ENCODE measurements at places on chromosomes 3 and 15.

GRCh38 chr3:15330031-15330596 lies 2.3 kb downstream of the SH3BP5 start:
- no peak for DNase-seq

- no peak for DNase-seq
Measured at GRCh38 chr3:196987022-196987421, 18.4 kb upstream of the PIGZ start.

DNA sequence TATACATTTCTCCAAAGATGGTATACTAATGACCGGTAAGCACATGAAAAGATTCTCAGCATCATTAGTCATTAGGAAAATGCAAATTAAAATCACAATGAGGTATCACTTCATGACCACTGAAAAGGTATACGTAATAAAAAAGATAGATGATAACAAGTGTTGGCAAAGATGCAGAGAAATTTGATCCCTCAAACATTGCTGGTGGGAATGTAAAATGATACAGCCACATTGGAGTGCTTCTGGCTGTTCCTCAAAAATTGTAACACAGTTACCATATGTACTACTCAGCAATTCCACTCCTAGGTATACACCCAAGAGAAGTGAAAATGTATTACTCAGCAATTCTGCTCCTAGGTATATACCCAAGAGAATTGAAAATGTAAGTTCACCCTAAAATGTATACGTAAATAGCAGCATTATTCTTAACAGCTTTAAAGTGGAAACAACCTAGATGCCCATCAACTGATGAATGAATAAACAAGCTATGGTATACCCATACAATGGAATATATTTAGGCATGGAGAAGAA lies 25.0 kb upstream of the KY start:
- no peak for DNase-seq

DNA sequence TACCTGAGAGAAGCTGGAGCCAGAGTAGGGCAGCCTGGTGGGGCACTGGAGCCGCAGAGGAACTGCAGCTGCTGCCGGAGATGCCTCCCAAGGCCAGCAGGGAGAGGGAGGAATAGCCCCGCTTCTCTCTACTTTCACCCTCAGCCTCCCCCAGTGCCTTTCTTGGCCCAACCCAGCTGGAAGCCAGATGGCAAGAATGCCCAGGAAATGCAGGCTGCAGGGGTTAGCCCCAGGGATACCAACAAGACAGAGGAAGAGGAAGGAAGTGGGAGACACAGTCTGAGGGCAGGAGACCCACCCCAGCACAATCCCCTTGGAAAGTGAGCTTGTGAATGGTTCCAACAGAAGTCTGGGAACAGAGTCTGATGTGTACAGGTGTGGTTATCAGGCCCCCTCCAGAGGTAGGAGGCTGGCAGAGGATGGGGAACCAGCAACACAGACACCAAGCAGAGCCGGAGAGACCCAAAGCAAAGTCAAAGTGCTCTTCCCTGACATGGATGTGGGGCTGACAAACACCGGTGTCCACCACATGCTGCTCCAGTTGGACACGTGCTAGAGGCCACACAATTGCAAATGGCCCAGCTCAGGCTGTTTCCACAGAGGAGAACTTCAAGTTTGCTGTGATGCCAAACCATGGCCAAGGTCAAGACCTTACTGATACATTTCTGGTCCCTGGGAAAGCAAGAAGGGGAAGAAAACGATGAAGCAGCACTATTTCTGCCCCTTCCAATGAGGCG lies 418.8 kb upstream of the PROK2 start:
- no peak for DNase-seq

DNA sequence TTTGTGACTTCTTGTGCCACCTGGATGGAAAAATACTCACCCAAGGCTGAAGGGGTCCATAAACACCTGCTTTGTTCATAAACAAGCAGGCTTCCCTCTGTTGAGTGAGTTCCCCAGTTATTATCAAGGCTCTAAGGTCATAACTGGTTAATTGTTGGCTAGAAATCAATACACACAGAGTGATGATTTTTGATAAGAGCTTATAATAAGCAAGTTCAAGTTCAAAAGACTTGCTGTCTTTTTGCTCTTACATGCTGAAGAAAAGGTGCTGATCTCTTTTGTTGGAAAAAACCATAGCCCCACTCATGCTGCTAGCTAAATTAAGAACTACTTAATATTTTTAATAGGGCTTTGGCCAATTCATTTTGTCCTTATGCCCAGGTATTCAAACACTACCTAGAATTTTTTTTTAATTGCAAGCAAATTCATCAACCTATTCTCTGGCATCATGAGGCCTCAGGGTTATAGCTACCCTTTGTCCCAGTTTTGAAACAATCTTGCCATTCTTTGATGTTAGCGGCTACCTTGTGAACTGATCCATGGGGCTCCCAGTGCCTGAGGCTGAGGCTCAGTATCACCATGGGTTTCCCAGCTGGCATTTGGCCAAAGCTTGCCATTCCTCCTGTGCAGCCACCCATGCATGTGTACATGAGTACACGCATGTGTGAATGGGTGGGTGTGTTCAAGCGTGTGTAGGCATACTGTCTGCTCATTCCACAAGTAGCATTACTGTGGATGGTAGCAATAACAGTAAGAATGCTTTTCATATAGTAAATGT lies 127.6 kb upstream of the LPP start:
- DNase-seq = no peak

- no peak for DNase-seq
Measured at GRCh38 chr3:53286727-53287126, 30.9 kb upstream of the TKT start.

DNA sequence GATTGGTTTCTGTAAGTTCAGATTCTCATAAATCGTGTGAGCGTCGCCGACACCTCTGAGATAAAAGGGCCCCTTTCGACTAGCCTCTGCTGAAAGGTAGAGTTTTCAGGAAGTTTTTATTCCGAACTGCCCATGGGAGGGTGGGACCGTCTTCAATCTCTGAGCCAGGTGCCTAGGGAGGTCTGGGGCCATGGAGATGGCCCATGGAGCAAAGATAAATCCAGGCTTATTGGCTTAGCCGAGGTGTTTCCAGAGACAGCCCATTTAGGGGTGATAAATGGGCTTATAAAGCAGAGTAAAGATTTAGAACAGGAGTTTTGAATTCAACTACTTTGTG lies 442 bp downstream of the QTRT2 start:
- peak; percentile 2 for DNase-seq

DNA sequence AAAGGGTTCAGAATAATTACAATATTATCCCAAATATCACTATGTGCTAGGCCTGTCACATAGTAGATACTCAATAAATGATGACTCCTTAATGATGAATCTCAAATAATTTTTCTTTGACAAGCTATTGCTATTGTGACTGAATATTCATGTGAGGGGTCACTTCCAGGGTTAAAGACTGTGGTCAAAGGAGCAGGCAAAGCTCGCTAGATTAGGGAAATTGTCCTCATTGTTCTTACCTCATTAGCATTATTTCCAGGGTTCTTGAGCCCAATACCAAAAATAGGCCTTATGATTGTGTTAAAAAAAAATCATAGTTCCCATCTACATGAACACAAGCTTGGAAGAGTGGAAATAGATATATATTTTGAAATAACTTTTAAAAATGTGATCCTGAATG lies 252.2 kb downstream of the GAP43 start:
- DNase-seq = no peak

DNA sequence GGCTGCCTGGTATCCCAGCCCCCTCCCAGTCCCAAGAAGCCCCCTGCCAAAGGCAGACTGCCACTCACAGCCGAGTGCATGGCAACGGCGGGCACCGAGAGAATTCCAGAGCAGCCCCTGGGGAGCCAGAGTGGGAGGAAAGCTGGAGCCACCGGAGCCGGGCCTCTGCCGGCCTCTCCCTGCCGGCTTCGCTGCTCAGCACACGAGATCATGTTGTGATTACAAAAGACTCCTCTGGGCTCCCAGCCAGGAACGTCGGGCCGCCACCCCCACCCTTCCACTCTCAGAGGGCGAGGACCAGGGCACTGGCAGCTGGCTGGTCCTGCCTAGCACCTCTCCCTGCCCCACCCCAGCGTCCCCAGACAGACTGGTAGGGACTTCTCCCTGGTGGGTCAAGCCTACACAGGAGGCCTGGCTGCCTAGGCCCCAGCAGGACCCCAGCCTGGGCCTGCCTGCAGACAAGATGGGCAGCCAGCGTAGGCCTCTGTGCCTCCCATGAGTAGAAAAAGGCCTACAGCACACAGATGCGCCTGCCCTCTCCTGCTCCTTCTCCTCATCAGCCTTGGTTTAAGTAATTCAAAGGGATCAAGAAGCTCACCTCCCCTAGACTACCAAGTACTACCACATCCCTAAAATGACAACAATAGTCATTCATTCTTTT lies at the start of gene CCDC9B:
Gene CCDC9B, minus strand, starts transcription at position 200 of the 661 bp plus-strand sequence. Its CDS starts 120 bp downstream, at position 80.
- no peak for DNase-seq

- DNase-seq = no peak
Measured at GRCh38 chr3:113254171-113254947, 43.0 kb downstream of the BOC start.

- DNase-seq = no peak
Measured at GRCh38 chr3:152355744-152356665, 87.3 kb downstream of the MBNL1 start.

DNA sequence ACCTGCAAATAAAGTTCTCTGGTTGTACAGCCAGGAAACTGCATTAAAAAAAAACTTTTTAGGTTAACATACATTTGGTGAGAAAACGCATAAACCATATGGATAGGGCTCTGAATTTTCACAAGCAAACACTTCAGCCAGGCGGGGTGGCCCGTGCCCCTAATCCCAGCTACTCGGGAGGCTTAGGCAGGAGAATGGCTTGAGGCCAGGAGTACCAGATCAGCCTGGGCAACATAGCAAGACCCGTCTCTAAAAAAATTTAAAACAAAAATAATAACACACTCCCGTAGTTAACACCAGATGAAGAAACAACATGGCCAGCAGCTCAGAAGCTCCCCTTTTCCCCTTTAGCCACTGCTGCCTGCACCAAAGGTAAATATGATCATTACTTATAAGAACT lies 3.2 kb upstream of the RPL14 start:
- no peak for DNase-seq
